ENCODE measurements at places on chromosomes 13 and 19.

GRCh38 chr19:36973021-36973843 is 57.1 kb downstream of the ZNF568 start:
- peak; percentile 71 for DNase-seq

DNA sequence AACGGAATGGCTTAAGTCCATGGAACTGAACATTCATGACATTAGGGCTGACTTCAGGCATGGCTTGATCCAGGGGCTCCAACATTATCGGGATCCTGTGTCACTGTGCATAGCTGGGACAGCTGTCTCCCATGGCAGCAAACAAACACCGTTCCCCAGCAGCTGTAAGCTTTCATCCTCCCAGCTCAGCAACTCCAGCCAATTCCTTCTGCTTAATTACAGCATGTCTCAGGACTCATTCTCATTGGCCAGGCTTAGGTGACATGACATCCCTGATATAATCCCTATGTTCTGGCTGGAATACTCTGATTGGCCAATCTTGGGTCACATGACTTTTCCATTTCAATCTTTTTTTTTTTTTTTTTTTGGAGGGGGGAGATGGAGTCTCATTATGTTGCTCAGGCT is 10.9 kb upstream of the TLE5 start:
- DNase-seq = no peak

DNA sequence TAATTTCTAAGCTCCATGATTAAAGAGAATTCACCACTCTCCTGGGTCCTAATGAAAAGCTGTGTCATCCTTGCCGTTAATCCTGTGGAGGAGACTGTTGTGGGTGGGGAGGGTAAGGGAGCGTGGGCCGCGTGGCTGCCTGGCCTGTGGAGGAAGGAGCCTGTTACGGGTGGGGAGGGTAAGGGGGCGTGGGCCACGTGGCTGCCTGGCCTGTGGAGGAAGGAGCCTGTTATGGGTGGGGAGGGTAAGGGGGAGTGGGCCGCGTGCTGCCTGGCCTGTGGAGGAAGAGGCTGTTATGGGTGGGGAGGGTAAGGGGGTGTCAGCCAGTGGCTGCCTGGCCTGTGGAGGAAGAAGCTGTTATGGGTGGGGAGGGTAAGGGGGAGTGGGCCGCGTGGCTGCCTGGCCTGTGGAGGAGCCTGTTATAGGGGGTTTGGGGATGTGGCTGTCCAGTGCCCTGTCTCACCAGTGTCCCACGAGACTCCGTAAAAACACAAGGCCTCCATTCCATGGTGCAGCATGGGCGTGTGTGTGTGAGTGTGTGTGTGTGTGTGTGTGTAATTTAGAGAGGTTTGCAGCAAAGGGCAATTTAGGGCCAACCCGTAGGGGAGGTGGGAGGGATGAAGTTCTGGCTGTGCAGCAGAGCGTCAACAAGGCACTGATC is 15.6 kb upstream of the DCUN1D2 start:
- DNase-seq = no peak

DNA sequence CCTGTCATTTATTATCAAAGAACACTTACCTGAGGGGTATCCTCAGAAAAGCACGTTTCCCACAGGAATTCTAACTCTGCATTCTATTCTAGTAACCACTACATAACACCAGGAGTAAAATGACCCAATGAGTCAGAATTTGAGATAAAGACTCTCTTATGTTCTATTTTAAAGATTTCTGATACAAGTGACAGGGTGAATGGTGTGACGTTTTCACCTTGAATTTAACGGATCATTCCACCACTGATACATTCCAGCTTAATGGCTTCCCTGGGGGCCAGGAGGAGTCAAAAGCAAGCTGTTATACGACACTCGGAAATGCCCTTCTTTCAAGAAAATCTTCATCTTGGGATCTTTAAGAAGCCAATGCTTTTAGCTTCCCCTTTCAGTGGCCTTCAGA is 55.2 kb downstream of the SLC7A1 start:
- no peak for DNase-seq
